ENCODE measurements at places on chromosomes 12 and 14. TPM values are rescaled to one million over a fixed set of nuclear protein-coding genes. Genes with fewer than 3 reads are reported as not detected.

GRCh38 chr12:7907009-7907408, 29.0 kb downstream of the SLC2A3 start:
- no peak overlapping the region for H3K4me3 ChIP-seq
- no peaks in the 10 kb centered on the region for H3K27me3 ChIP-seq
- peak; percentile 61 for DNase-seq
- H3K4me1 ChIP-seq: no peaks in the 10 kb centered on the region

GRCh38 chr12:76782526-76782925, 18.6 kb downstream of the ZDHHC17 start:
- H3K4me1 ChIP-seq: peaks cover 40% of the 10 kb centered on the region
- H3K4me3 ChIP-seq: no peak overlapping the region
- no peak for DNase-seq

DNA sequence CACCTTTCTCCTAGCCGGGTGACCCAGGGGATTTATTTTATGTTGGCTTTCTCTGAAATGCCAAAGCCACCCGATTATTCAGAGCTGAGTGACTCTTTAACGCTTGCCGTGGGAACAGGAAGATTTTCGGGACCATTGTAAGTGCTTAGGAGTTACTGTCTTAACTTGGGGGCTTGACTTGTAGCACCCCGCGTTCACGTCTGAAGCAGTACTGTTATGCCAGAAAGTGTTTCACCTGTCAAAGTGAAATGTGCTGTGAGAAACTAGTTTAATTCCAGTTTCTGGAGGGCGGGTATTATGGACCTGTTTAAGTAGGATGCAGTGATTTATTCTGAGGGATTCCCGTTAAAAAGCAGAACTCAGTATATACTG, 218 bp downstream of the LYSET start:
- peak overlapping the region; percentile 84 for H3K27ac ChIP-seq
- no peak for DNase-seq
- no peaks in the 10 kb centered on the region for H3K27me3 ChIP-seq
- peaks cover 12% of the 10 kb centered on the region for H3K36me3 ChIP-seq
- peaks cover 15% of the 10 kb centered on the region for H3K4me1 ChIP-seq

Gene TBC1D30
- 7.9 TPM for total RNA-seq

Measured in MCF 10A (cell line).